ENCODE measurements at places on chromosomes 3 and 15. TPM values are rescaled to one million over a fixed set of nuclear protein-coding genes. Genes with fewer than 3 reads are reported as not detected.

GRCh38 chr3:49668414-49668797, 5.7 kb upstream of the APEH start:
- DNase-seq: no peak
- no peaks in the 10 kb centered on the region for H3K36me3 ChIP-seq
- H3K27me3 ChIP-seq: peaks cover 2% of the 10 kb centered on the region
- no peak overlapping the region for H3K4me3 ChIP-seq
- no peak overlapping the region for H3K27ac ChIP-seq
- H3K4me1 ChIP-seq: peaks cover 8% of the 10 kb centered on the region

DNA sequence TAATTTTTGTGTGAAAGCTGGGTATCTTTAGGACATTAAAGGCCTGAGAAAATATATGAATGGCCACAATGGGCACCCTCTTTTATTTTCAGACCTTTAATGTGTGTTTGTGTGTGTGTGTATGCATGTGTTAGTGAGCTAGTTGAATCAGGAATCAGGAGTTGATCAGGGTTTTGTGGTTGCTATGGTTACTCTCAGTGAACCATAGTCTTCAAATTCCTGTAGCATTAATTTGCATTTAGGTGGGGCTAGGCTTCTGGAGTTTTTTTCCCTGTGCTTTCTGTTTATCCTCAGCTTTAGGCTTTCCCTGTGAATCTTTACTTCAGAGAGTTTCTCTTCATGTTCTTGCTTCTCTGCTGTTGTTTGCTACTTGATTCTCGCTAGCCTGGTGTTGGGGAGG, 122.0 kb upstream of the ONECUT1 start:
- H3K27ac ChIP-seq: no peak overlapping the region
- peaks cover 4% of the 10 kb centered on the region for H3K27me3 ChIP-seq
- H3K4me3 ChIP-seq: no peak overlapping the region

The THAP10 gene
- not detected for polyA plus RNA-seq

DNA sequence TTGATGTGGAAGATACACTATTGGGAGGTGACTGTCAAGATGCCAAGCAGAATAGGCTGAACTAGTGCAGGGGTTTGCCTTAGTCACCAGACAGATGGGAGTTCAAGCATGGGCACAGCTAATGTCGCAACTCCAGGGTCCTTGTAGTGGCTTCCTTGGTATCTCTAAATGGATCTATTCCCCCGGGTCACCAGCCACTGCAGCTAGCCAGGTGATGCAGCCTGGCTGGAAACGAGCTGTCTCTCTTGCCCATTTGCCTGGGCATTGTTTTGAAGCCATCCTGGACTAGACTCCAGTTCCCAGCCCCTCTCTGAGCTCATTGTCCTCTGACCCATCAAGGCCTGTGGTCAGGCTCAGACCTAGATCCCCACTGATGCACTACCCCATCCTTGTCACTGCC, 8.4 kb upstream of the CPEB1 start:
- no peak overlapping the region for H3K27ac ChIP-seq
- DNase-seq: no peak
- no peak overlapping the region for H3K4me3 ChIP-seq
- no peaks in the 10 kb centered on the region for H3K36me3 ChIP-seq
- no peaks in the 10 kb centered on the region for H3K4me1 ChIP-seq
- H3K27me3 ChIP-seq: peaks cover 5% of the 10 kb centered on the region

DNA sequence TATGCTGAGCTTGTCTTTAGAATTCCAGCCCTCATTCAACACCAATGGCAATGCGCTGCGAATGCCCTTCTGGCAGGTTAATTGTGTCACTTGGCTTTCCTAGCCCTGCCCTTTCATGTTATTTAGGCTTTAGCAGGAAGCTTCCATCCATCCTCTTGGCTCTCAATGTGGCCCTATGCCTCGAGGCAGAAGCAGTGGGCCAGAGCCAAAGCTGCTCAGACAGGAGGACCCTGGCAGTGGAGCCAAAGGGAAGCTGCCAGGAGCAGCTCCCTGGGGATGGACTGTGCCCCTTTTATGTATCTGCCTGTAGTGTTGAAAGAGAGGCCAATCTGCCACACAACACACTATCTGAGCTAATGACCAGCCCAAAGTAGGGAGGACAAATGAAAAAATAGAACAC, 376.4 kb downstream of the CTNNB1 start:
- H3K4me3 ChIP-seq: no peak overlapping the region
- DNase-seq: no peak
- H3K27me3 ChIP-seq: peaks cover 2% of the 10 kb centered on the region
- H3K36me3 ChIP-seq: peaks cover 4% of the 10 kb centered on the region

The CTDSPL gene
- polyA plus RNA-seq: 0.87 TPM

DNA sequence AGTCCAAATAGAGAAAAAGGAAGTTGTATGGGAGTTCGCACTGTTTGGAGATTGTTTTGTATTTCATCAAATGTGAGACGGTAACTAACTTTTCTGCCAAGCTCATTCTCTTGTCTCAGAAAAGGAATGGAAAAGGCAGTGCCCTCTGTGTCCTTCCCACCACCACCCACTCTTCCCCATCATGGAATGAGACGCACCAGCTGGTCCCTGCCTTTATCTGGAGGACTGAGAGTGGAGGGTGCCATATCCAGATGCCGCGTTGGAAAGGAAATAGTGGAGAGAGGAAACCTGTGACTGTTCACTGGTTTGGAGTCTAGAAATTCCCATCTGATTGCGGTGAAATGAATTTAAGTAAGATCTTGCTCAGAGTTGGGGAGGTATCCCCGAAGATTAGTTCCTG, 3.7 kb upstream of the CCK start:
- peaks cover 4% of the 10 kb centered on the region for H3K27me3 ChIP-seq
- no peak overlapping the region for H3K4me3 ChIP-seq
- no peak for DNase-seq
- no peaks in the 10 kb centered on the region for H3K4me1 ChIP-seq

GRCh38 chr3:125212091-125212508, 448 bp downstream of the SLC12A8 start:
- H3K27ac ChIP-seq: no peak overlapping the region
- H3K36me3 ChIP-seq: no peaks in the 10 kb centered on the region
- DNase-seq: no peak
- peaks cover 18% of the 10 kb centered on the region for H3K27me3 ChIP-seq

The GP9 gene
- polyA plus RNA-seq: not detected

The SPINT1 gene
- polyA plus RNA-seq: 3.9 TPM

DNA sequence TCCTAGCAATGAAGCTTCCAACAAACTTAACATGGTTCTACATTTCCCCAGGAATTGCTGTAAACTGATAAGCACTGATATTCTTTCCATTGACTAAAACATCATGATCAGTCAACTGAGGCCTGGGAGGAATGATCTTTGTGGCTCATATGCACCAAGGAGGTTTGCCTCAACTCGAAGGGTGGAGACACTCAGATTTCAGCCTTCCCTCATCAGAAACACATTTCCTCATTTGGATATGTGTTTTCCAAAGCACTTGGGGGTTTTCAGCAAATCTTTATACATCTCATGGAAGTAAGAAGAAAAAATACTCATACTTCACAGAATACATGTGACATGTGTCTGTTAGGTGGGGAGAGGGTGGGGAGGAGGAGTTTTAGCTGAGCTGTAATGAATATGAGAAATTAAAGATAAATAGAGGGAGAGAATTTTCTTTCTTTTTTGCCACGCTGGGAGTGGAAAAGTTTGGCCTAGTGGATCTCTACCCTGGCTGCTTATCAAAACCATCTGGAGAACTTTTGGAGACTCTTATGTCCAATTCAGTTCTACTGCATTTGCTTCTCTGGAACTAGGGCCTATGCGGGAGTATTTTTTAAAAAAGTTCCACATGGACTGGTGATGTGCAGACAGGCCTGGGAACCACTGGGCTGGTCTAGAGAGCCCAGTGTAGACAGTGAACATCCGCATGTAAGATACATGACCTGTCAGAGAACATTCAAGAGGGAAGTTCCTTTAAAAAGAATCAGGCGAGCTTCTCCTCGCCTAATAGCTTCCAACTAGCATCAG, 301.0 kb upstream of the ICE2 start:
- no peaks in the 10 kb centered on the region for H3K27me3 ChIP-seq
- H3K36me3 ChIP-seq: no peaks in the 10 kb centered on the region
- H3K27ac ChIP-seq: no peak overlapping the region
- no peak for DNase-seq
- H3K4me3 ChIP-seq: no peak overlapping the region

DNA sequence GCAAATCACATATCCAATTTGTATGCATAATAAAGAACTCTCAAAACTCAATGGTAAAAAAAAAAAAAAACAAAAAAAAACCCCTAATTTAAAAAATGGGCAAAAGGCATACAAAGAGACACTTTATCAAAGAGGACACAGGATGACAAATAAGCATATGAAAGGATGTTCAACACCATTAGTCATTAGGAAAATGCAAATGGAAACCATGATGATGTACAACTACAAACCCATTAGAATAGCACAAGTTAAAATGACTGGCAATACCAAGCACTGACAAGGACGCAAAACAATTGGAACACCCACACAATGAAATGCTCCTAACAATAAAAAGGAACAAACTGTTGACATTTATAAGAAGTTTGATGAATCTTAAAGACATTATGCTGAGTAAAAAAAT, 63.4 kb upstream of the ADAMTS17 start:
- H3K4me3 ChIP-seq: no peak overlapping the region
- no peak overlapping the region for H3K27ac ChIP-seq
- peaks cover 4% of the 10 kb centered on the region for H3K27me3 ChIP-seq
- no peaks in the 10 kb centered on the region for H3K36me3 ChIP-seq
- no peak for DNase-seq

The MB21D2 gene
- 0.53 TPM for polyA plus RNA-seq
